ENCODE measurements at places on chromosomes 12 and 14.

GRCh38 chr12:53060064-53060720 lies 10.3 kb downstream of the TNS2 start:
- no peak for DNase-seq

DNA sequence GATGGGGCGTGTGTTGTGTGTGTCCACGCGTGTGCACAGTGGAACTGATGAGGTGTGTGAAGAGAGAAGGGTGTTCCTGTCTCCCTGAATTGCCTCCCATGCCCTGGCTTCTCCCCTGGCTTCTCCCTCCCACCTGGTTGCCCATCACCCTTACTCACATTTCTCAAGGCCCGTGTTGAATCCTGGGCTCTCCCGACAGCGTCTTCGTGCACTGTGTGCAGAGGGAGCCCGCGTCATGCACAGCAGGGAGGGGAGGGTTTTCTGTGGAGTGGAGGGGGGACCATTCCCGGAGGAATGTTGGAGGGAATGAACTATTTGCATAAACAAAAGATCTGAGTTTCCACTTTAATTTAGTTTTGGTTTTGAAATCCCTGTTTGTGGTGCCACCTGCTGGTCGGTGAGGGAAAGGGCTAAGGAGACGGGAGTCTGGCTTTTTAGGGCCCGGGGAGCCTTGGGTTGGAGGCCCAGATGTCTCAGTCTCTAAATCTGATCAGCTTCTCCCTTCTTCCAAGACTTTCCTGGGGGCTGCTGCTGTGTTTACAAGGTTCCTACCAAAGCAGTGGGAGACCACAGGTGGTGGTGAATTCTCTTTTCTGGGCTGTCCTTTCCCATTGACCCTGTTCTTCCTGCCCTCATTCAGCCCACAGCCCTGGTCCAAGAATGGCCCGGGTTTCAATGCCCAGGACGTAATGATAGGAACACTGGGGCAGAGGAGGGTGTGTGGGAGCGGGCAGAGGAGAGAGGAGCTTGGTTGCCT lies at the start of gene C1R:
TSS of gene C1R (minus strand) at position 217 of the 757 bp plus-strand sequence. CDS start at position 160, 57 bp downstream.
- no peak for DNase-seq

DNA sequence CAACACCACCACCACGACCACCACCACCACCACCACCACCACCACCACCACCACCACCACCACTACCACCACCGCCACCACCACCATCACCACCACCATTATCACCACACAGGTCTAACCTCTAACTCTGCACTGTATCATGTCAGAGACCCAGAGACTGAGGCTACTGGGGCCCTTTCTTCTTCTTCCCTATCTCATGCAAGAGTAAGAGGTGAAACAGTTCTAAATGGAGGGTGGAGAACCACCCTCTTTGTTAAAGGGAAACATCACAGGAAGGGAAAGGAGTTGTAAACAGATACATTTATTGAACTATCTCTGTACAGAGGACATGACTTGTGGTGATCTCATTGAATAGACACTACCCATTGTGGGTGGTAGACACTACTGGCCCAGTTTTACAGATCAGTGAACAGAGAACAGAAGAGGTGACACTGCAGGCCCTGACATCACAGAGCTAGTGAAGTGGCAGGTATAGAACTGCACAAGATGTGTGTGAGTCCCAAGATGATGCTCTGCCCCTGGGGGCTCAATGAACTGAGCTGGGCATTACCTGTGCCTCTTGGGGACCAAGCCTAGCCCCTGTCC lies 91.6 kb downstream of the FOXN3 start:
- no peak for DNase-seq

DNA sequence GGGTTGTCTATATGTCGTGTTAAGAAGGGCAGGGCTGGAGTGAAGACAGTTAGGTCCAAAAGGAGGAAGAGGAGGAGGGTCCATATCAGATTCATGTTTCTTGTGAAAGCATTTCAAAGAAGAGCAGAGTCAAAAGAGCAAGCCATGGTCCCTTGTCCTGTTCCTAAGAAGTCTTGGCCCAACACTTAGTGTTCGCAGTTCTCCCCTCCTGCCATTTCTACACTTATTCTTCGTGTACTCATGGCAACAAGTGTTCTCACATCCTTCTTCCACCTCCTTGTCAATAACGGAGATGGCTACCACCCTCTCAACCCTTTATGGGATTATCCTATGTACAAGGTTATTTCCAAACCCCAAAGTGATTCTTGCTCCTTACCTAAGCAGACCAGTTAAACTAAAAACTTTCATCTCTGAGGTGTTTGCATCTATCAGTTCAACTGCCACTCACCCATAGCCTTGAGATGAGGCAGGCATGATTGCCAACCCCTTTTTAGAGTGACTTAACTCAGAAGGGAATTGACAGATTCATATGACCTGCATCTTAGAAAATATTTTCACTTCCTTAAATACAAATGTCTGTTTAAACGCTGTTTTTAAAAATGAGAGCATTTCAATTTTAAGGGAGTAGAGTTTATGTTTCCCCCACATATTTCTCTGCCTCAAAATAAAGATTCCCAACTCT lies 19.8 kb upstream of the RNASE2 start:
- DNase-seq = no peak

DNA sequence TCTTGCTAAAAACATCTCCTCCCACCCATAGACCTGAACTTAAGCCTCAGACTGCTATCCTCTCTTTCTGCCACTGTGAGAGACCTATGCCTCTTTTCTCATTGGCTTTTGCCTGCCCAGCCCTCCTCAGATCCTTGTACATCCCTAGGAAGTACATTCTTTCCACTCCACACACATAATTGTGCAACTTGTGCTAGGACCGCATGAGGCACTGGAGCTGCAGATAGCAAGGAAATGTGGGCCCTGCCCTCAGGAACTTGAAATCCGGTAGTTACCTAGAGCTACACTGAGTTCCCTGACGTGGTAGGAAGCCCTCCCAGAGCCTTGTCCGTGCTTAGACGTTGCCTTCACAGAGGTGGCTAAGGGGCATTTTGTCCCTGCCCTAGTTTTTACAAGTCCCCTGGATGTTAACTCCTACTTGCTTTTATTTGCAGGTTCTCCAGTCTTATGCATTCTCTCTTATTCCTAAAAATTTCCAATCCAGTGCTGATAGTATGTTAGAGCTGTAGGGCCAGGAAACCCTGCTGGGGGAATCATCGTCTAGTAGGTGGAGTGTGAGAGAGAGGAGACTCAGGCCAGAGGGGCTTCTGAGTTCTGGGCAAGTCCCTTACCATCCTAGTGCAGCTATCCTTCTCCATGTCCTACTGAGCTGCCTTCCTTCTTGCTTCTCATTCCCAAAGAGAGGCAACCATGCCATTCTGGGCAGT lies 41.3 kb downstream of the NTF3 start:
- DNase-seq = no peak

GRCh38 chr14:98608071-98609060 lies 663.6 kb downstream of the BCL11B start:
- DNase-seq = no peak

Data from DMS153 (cell line).